Glutamatergic neuron (in vitro differentiated cells): ENCODE measurements at places on chromosomes 13 and 19. TPM values are rescaled to one million over a fixed set of nuclear protein-coding genes. Genes with fewer than 3 reads are reported as not detected.

The PTPRH gene
- 7.4 TPM for total RNA-seq

The CASP14 gene
- total RNA-seq = not detected

The SYCN gene
- total RNA-seq = not detected

The ZNF221 gene
- 16.1 TPM for total RNA-seq

The MEF2B gene
- 1.7 TPM for total RNA-seq

The FBXO27 gene
- 2.2 TPM for total RNA-seq

The OXGR1 gene
- not detected for total RNA-seq

The KIR3DL2 gene
- not detected for total RNA-seq
